ENCODE measurements at places on chromosomes 5 and 9.

- no peak for DNase-seq
These were observed 20.4 kb downstream of the ATP6V0E1 start for GRCh38 chr5:173004013-173004412.

GRCh38 chr5:172833686-172834414, at the start of gene ERGIC1:
Gene ERGIC1 (plus strand): TSS chr5:172834251. CDS start chr5:172834414, 163 bp downstream.
- DNase-seq, result peak; percentile 60

GRCh38 chr5:121949885-121950284, 11.9 kb upstream of the SRFBP1 start:
- no peak for DNase-seq

DNA sequence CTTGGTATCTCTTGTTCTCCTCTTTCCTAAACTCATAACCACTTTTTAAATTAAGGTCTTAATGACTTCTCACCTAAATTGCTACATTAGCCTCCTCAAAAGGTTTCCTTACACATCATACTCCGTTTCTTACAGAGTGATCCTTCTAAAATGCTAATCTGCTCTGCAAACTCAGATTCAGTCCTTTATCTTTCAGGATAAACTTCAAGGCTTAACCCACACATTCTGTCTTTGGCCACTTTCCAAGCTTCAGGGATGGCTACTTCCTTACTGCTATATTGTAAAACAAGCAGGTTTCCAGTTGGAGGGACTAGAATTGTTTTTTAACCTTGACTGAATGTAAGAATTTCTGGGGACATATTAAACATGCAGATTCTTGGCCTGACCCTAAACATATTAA, 105.5 kb upstream of the CHD1 start:
- DNase-seq, result no peak

- DNase-seq, result no peak
These were observed 2.5 kb downstream of the SH3PXD2B start for GRCh38 chr5:172451771-172452197.

GRCh38 chr5:73363911-73364730, 84.5 kb downstream of the FOXD1 start:
- DNase-seq, result peak; percentile 95

GRCh38 chr5:159053708-159054107, 46.0 kb downstream of the EBF1 start:
- DNase-seq, result no peak

GRCh38 chr9:78278177-78278777, 18.6 kb upstream of the PSAT1 start:
- peak; percentile 44 for DNase-seq

Measured in fibroblast of skin of left quadriceps (primary cell).